ENCODE measurements at places on chromosomes 3 and 15.
A peak's percentile ranks its signal among the peaks of the same experiment; 100 is the strongest.

DNA sequence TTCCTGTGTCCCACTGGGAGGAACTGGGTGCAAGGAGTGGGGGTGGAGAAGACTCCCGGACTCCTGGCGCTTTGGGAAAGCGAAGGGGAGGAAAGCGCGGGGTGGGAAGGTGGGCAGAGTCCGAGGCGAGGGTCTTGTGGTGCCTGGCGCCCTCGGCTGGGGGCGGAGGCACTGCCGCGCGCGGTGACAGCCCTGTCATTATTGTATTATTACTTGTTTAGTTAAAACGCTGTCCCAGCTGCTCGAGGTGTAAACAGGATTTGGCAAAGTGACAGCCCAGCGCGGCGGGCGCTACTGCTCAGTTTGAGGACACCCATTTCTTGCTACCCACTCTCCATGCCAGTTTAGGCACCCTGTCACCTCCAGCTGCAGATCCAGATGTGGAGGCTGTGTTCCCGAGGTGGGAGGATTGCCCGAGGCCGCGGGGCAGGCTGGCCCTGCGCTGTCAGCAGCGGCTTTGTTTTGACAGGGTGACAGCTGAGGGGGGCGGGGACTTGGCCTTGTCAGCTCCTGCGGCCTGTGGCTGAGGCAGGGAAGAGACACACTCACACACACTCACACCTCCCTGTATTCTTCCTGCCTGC lies 1.0 kb downstream of the KAT2B start:
- DNase-seq, result peak; percentile 70

DNA sequence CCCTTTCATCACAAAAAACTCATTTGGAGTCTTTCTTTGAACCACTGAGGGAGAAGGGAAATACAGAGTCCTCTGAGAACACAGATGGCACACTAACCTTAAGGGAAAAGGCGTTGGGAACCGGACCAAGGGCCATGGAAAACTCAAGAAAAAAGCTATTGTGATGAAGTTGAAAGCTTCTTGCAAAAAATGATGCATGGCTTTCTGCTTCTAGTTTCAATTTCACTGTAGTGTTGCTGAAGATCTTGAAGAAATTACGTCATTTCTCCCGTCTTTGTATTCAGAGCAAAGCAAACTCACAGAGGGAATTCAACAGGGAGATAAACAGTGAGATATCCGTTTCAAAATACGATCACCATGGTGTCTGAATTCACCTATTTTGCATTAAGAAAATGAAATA lies 642.3 kb upstream of the ADAMTS9 start:
- no peak for DNase-seq

DNA sequence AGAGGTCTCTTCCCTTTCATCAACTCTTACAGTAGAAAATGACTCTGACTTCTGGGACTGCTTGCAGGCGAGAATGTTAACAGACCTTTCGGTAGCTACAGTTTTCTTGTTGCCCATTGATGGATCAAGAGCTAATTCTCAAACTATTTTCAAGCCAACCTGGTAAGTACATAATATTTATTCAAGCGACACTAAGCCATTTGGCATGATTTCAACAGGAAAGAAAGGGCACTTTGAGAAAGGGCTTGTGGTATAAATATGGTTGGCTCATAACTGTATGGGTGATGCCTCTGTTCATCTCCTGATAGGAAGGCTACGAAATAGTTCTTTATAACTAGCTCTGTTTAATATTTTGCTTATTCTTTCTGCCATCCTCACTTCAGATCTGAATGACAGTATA lies 196.2 kb upstream of the CNTN4 start:
- no peak for DNase-seq

DNA sequence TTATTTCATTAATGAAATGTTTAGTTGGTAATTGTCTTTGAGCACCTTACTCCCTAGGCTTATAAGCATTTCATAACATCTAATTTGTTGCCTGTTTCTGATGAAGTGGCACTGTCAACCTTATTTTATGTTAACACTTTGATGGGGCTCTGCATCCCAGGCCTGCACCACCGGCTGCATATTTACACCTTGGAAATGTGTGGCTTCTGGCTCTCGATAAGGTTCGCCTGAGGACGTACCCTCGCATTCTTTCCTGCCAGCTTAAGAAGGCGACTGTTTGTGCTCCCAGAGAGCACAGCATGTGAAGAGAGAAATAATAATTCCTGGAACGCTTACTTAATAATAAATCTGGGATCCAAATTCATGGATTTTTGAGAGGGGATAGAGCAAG lies 763.3 kb upstream of the CFAP20DC start:
- DNase-seq, result no peak

DNA sequence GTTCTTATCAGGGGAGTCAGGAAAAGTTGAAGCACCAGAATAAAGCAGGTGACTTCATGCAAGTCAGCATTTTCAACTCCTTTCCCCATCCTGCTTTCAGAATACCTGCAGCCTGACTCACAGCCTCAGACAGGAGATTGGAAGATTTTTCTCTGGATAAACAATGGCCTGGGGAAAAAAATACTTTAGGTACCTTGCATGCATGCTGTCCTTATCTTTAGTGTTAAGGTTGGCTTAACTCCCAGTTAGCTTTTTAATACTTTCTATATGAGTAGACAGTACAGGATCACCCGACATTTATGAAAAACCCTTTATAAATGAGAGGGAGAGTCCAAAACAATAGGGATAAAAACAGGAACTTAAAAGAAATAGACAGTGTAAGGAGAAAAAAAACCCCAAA lies 53.6 kb downstream of the PAK2 start:
- no peak for DNase-seq

DNA sequence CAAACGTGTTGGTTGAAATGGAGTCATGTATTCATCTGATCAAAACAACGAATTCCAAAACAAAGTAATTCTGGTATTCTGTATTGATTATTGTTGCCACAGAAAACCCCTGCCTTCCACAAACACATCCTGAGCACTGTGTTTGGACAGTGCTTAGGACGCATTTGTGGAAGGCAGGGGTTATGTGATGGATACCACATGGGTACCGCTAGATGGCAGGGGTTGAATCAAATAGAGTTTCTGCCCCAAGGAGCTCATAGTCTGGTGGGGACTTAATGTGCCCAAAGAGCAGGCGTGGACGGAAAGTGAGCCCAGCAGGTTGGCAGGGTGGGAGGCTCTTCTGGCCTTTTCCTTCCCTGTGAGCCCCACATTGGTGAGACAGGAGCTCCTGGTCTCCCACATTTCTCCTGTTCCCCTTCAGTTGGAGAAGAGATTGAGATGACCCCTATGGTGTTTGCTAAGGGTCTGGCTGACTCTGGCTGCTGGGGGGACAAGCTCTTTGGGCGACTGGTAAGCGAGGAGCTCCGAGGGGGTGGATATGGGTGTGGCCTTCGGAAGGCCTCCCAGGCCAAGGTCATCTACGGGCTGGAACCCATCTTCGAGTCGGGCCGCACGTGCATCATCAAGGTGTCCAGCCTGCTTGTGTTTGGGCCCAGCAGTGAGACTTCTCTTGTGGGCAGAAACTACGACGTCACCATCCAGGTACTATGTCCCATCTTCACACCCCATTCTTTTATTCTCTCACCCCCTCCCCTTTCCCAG lies 22.1 kb upstream of the SLC28A1 start:
- DNase-seq, result no peak

GRCh38 chr15:67914537-67915460 lies 75.0 kb upstream of the RNU6-1 start:
- no peak for DNase-seq

DNA sequence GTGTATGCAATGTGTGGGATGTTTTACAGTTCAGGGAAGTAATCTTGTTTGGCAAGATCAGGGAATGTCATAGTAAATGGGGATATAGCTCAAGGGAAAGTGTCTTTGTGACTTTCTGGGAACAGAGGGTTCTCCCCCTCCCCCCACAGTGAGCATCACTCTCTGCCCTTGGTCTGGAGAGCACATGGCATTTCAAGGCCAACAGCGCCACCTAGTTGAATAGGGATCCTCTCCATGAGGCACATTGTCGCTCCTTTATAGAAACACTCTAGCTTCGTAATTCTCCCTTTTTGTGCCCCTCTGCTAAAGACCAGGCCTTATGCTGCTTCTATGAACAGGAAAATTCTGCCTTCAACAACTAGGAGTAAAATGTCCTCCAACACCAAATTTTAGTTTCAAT lies 37.1 kb upstream of the ARNT2 start:
- no peak for DNase-seq

- no peak for DNase-seq
Observed at GRCh38 chr3:147881933-147882332, 472.8 kb downstream of the ZIC1 start.
